ENCODE measurements at places on chromosomes 16 and 17. TPM values are rescaled to one million over a fixed set of nuclear protein-coding genes. Genes with fewer than 3 reads are reported as not detected.

- DNase-seq = no peak
These were observed 53.4 kb downstream of the GAS7 start for GRCh38 chr17:10144982-10145381.

GRCh38 chr16:71179569-71179968 lies 51.0 kb downstream of the HYDIN start:
- no peak for DNase-seq

GRCh38 chr17:41415833-41416335 lies 8.5 kb downstream of the KRT37 start:
- DNase-seq = no peak

GRCh38 chr16:89217388-89218191 lies at the start of gene ZNF778:
TSS of gene ZNF778 (plus strand) at chr16:89217703. CDS start at chr16:89221128, 3,425 bp downstream.
- peak; percentile 92 for DNase-seq

DNA sequence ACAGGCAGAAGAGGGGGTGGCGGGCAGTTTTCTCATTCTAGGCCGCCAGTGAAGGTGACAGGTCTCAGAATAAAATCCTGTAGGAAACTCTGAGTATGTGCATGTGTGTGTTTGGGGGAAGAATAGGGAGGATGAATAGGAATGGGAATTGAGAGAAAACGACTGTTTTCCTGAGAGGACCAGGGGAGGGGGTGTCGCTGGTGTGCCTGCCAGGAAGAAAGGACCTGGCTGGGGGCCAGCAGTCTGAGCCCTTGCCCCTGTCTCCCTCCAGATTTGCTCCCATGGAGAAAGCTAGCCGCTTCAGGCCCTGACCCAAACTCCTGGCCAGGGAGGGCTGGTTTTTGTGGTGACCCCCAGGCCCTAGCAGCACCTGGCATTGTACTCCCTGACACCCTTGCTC lies 14.4 kb downstream of the C17orf50 start:
- no peak for DNase-seq

GRCh38 chr16:89764711-89765201 lies 43.4 kb downstream of the ZNF276 start:
- DNase-seq = no peak

- DNase-seq = no peak
These were observed 35.1 kb downstream of the IGF2BP1 start for GRCh38 chr17:49031965-49032928.

DNA sequence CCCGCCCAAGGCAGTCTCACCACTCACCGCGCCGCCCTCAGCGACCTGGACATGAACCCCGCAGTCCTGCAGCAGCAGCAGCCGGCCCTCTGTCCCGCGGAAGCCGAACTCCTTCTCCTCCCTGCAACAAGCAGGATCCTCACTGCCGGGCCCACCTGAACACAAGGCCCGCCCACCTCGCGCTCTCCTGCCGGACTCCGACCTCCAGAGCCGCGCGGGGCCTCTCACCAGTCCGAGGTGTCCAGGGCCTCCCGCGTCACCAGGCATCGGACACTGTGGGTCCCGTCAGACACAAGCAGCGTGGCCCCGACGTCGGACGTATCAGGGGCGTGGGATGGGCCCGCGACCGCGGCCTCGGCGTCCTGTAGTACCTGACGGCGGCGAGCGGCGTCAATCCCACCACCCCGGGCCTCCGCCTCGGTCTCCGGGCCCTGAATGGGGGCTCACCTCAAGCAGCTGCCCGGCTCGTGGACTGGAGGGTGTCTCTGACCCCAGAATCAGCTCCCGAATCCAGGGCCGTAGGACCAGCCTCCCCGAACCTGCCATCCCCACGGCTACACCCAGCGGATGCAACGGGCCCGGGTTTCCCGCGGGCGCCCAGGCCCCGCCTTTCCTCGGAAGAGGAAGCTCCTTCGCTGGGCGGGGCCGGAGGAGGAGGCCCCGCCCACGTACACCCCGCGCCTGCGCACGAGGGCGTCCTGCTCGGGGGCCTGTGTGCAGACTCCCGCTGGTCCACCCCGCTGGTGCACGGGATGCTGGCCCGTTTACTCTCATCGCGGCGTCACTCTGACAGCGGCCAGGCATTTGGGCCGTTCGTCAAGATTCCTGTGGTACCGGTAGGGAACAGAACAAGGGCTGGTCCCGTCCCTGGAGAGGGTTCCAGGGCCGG lies at the start of gene ACD:
Gene ACD, minus strand, starts transcription at position 586 of the 889 bp plus-strand sequence. Its CDS starts 40 bp downstream, at position 546.
- DNase-seq = peak; percentile 95

DNA sequence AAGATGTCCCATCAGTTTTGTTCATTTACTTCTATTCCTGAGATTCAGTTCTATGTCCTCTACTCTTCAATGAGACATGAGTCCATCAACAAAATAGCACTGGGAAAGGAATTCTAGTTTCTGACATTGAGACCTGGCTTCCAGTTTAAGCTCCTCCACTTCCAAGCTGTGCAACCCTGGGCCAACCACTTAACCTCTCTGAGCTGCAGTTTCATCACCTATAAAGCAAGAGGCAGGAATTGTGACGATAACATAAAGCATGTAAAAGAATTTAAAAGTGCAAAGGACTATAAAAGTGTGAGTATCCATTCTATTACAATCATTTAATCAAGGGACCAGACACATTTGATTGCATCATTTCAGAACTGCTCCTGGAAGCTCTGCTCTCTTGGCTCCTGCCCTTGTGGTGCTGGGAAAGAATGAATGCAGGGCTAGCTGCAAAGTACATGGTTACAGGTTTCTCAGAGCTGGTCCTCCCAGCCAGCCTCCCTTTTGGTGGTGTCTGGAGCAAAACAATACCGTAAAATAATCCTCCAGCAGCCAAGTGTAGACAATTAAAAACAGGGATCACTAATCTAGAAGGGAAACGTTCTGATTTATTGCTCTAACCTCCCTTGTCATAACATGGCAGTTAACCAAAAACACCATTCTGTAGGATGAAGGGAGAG lies 113.9 kb downstream of the VPS53 start:
- no peak for DNase-seq

- DNase-seq = peak; percentile 81
These were observed 16.5 kb upstream of the EEF2K start for GRCh38 chr16:22189473-22190080.

DNA sequence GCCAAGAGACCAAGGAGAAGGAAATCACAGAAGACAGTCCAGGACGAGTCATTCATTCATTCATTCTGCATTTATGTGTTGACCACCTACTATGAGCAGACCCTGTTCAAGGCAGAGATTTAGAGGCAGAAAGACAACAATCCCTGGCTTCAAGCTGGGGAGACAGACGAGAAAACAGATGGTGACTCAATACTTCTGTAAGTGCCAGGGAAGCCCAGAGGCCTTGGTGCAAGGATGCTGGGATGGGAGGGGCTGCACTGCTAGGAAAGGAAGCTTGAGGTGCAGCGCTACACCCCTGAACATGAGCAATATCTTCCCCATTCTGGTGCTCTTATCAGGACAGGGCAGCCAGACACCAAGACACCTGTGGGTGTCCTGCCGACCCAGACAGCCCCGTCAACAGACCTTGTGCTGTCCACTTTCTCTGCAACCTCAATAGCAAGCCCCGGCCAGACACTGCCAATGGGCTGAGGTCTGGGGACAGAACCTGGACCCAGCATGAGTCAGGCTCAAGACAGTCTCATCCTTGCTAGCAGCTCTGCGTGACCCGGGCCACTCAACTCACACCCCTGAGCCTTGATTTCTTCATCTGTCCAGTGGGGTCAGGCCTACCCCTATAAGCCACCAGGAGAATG lies 163.5 kb downstream of the COPRS start:
- DNase-seq = peak; percentile 56

DNA sequence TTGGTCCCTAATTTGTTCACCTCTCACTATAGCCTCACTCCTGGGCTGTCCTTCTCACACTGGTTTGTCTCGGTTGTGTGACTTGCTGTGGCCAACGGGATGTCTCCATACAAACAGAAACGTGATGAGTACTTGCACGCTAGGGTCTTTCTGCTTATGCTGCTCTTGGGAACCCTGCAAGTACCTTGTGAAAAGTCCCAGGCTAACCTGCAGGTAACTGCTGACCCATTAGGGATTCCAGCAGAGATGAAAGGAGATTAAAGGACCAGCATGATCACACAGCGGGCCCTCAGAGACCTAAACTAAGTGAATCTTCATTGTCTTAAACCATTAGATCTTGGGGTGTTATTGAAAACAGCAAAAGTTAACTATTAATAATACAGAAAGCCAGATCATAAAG lies 562.8 kb upstream of the GOT2 start:
- DNase-seq = no peak

DNA sequence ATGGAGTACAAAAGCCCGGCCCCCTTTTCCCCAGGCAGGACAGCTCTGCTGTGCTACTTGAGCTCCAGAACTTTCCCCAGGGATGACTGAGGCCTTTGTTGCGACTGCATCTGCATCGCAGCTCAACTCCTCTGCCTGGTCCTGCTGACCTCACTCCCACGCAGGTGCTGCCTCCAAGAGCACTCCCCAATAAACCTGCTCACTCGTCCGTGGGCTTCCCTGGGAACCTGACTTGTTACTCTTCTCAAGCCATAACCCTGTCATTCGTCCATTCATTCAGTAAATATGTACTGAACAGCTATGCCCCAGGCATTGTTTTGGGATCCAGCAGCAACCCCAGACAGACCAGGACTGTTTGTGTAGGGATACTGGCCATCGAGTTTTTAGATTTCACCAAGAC lies 11.6 kb upstream of the RMI2 start:
- no peak for DNase-seq

GRCh38 chr16:24652209-24652712 lies 77.2 kb upstream of the TNRC6A start:
- DNase-seq = no peak

DNA sequence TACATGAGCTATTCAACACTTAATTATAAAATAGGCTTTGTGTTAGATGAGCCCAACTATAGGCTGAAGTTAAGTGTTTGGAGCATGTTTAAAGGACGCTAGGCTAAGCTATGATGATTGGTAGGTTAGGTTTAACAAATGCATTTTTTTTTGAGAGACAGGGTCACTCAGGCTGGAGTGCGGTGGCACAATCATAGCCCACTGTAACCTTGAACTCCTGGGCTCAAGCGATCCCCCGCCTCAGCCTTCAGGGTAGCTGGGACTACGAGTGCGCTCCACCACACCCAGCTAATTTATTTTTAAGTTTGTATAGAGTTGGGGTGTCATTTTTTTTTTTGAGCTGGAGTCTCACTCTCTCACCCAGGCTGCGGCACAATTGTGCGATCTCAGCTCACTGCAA lies 19.3 kb upstream of the GPRC5C start:
- no peak for DNase-seq

- no peak for DNase-seq
These were observed 47.8 kb upstream of the AMZ2 start for GRCh38 chr17:68199837-68200688.

DNA sequence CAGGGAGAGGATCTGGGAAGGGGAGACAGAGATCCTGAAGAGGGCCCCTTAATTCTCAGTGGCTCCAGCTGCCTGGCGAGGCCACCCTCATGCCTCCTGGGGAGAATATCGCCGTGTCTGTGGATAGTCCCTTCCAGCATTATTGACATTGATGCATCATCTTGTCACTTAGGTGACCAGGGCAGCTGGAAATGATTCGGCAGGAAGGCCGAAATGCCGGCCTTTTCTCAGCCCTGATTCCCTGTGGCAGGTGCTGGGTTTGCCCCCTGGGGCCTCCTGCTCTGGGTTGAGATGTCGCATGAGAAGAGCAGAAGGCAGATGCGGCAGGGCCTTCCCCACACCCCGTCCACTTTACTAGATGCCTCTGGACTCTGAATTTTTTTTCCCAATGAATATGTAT lies 89.5 kb downstream of the RAP1GAP2 start:
- DNase-seq = no peak

- no peak for DNase-seq
These were observed 126.2 kb downstream of the WSCD1 start for GRCh38 chr17:6196355-6196754.

DNA sequence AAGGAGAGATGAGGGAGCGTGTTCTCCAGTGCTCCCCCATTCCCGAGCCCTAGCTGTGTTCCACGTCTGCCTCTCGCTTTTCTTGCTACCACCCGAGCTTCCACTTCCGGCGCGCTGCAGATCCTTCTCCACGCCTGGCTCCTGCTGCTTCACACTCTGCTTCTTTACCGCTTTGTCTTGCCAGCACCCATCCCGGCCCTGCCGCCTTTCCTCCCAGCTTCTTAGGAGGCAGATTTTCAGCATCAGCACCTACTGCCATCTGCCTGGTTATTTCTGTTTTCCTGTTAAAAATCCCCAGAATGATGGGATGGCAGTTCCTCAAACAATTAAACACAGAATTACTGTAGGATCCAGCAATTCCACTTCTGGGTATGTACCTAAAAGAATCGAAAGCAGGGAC lies 64.7 kb downstream of the ELAC2 start:
- DNase-seq = no peak

DNA sequence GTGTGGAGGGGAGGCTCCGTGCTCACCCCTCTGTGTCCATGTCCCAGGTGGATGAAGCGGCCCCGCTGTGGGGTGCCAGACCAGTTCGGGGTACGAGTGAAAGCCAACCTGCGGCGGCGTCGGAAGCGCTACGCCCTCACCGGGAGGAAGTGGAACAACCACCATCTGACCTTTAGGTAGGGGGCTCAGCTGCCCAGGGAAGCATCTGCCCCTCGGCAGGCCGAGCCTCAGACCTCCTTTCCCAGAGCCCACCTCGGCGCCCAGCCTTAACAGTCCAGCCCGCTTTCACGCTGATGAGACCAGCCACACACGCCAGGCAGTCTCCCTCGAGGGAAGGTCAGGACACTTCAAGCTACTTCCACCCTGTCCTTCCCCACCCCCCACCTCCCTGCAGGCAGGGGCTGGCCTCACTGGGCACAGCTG lies 12.7 kb downstream of the MMP15 start:
- no peak for DNase-seq

DNA sequence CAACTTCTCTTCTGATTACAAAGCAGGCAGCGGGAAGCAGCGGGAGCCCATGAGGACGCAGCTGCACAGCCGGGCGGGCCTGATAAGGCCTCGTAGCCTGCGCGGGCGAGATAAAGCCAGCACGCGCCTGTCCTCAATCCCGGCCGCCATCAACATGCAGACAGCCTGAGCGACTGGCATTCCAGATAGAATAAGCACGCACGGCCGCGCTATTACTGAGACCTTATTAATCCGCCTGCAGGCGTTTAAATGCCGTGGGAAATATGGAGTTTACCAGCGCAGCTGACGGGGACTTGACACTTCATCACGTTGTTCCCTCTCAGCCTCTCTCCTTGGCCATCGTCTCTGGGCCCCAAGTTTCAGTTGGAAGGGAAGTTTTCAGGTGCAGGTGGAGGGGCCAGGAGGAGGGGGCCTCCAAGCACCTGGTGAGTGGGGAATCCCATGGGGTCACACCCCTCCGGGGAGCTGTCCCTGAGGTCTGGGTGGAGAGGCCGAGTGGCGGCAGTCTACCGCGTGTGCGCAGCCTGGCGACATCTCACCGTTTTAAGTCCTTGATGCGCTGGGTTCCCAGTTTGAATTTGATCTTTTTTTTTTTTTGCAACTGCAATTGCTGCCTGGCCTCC lies 27.3 kb upstream of the CBFA2T3 start:
- DNase-seq = no peak

TBC1D3E gene
- total RNA-seq = not detected

KRT25 gene
- total RNA-seq = not detected

PIK3R5 gene
- 1.1 TPM for total RNA-seq

MRPS7 gene
- 119 TPM for total RNA-seq

SOX9 gene
- 2.2 TPM for total RNA-seq

MPV17L gene
- 26.2 TPM for total RNA-seq

ITGAD gene
- total RNA-seq = not detected

OTOP2 gene
- total RNA-seq = not detected

CES4A gene
- total RNA-seq = 6.8 TPM

ALOXE3 gene
- not detected for total RNA-seq

KRT28 gene
- not detected for total RNA-seq
